Mammary epithelial cell (primary cell): ENCODE measurements at places on chromosomes 16 and 17.

- no peak for DNase-seq
These were observed 11.9 kb downstream of the IKZF3 start for GRCh38 chr17:39852239-39852638.

DNA sequence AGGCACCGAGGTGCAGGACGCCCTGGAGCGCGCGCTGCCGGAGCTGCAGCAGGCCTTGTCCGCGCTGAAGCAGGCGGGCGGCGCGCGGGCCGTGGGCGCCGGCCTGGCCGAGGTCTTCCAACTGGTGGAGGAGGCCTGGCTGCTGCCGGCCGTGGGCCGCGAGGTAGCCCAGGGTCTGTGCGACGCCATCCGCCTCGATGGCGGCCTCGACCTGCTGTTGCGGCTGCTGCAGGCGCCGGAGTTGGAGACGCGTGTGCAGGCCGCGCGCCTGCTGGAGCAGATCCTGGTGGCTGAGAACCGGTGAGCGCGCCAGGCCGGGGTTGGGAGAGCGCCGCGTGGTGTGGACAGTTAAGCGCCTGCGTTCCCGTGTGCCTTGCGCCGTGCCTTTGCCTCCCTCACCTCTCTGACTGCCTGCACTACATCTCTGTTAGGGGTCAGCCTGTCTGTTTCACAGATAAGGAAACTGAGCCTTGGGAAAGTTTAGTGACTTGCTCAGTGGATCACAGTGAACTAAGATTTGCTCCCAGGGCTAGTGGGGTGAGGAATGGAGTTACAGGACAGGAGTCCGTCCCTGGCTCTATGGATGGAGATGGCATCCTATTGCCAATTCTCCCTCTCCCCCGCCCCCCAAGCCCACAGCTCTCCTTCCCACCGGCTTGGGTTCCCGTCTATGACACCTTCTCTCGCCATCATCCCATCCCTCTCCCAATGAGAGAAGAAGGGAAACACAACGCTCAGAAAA is 880 bp downstream of the SARM1 start:
- no peak for DNase-seq

DNA sequence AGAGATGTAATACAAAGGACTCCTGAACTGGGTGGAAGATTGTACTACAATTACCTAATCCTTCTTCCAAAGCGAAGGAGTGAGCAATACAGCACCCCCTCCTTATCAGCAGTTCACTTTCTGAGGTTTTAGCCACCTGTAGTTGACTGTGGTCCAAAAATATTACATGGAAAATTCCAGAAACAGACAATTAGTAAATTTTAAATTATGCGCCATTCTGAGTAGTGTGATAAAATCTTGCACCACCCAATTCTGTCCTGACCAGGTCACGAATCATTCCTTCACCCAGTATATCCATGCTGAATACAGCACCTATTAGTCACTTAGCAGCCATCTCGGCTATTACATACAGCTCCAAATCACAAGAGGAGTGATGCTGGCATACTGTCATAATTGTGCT is 23.2 kb downstream of the VPS53 start:
- peak; percentile 93 for DNase-seq

DNA sequence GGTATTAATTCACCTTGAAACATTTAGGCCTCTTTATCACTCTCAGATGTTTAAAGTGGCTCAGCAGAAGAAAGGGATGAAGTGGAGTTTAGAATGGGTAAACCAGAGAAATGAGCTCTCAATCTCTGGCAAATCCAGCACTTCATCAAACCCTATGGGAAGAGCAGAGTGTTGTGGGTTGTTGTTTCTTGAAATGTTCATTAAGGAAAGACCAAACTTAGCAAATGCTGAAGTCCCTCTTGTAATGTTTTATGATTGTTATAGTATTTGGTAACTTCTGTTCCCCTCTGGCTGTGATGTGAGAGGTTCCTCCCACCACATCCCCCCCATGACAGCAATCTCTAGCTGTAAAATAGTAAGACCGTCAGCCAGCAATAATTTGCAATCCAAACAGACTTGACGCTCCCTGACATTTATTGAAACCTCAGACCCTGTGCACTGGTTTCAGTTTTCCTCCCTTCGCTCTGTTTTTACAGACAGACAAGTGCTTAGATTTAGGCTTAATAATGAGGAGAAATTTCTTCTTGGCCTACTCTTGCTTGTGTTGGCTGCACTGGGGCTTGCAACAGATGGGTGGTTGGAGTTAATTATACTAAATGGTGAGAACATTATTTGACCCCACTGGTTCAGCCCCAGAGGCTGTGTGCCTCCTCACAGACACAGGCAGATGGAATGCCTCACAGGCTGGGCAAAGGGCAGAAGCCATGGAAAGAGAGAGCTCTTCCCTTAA is 609.4 kb upstream of the SOX9 start:
- no peak for DNase-seq

- DNase-seq: no peak
These were observed 20.5 kb downstream of the SLC4A1 start for GRCh38 chr17:44247440-44247841.

- DNase-seq: no peak
These were observed 193.2 kb downstream of the RAB11FIP4 start for GRCh38 chr17:31584438-31585279.

GRCh38 chr17:6421700-6422604 is 13.0 kb downstream of the AIPL1 start:
- DNase-seq: peak; percentile 70

- DNase-seq: peak; percentile 61
These were observed at the start of gene STAT5B for GRCh38 chr17:42276359-42276608. STAT5B (minus strand) TSS chr17:42276391; CDS start chr17:42232127, 44,264 bp downstream.

DNA sequence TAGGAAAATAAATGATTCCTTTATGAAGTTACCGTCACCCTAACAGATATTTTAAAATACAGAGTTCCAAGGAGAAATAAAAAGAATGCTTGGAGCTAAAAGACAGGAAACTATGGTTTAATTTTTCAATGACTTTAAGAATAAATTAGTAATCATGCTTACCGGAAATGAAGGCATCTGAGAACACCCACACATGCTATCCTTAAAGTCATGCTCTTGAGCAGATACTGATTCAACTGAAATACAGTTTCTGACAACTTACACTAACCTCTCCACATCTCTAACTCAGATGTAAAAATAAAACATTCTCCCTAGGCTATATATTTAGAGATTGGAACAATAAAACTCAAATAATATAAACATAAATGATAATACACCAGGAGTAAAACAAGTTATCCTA is 7.8 kb downstream of the PSMD12 start:
- DNase-seq: no peak

GRCh38 chr17:71071837-71072236 is 902.5 kb downstream of the KCNJ2 start:
- peak; percentile 98 for DNase-seq

DNA sequence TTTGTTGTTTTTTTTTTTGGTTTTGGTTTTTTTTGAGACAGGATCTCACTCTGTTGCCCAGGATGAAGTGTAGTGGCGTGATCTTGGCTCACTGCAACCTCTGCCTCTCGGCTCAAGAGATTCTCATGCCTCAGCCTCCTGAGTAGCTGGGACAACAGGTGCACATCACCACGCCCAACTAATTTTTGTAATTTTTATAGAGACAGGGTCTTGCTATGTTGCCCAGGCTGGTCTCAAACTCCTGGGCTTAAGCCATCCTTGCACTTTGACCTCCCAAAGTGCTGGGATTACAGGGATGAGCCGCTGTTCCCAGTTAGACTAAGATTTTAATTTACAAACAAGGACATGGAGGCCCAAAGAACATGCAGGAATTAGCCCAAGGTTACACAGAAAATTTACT is 91.8 kb upstream of the NOL11 start:
- no peak for DNase-seq

DNA sequence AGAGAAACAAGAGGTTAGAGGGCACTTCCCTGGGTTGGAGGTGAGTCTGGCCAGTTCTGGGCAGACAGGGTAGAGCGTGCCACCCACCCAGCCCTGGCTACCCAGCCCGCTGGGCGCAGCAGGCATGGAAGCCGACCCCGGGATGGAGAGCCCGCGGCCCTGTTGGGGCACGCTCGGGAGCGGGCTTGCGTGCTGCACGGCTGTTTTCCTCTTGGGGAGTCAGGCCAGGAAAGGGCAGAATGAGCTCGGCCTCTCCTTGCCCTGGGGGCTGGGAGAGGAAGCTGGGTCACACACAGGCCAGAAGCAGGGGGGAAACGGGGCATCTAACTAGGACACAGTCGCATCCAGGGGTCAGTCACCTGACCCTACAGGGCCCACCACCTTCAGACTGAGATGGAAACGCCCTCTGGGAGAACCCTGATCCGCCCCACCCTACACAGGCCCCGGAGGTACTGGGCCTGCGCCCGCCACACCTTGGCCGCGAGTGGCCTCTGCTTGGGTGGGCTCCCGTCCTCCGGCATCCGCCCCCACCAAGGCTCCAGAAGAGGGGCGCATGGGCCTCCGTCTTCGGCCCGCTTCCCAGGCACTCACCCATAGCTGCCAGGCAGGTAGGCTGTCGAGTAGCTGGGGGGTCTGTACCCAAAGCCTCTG is 1.2 kb downstream of the SOX15 start:
- DNase-seq: peak; percentile 58

DNA sequence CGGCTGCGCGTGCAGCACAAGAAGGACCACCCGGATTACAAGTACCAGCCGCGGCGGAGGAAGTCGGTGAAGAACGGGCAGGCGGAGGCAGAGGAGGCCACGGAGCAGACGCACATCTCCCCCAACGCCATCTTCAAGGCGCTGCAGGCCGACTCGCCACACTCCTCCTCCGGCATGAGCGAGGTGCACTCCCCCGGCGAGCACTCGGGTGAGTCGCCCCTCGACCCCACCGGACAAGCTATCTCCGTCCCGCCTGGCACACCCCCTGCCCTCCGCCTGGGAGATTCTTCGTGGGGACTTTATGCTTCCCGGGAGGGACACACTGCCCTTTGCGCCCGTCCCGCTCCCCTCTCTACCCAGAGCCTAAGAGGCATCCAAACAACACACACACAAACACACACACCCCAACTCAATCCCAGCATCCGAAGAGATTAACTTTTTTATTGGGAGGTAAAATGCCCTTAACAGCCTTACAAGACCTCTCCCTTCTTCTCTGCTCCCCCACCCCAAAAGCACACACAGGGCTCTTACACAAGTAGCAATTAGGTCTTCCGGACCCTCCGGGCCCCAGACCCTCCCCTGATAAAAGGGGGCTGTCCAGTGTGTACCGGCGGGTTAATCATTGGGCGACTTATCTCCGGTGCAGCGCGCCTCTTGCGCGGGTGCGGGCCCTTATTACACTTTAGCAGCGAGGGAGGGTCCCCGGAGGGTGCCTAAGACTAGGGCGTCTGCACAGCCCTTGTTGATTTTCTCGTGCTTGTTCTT is 2.1 kb downstream of the SOX9 start:
- DNase-seq: peak; percentile 51

DNA sequence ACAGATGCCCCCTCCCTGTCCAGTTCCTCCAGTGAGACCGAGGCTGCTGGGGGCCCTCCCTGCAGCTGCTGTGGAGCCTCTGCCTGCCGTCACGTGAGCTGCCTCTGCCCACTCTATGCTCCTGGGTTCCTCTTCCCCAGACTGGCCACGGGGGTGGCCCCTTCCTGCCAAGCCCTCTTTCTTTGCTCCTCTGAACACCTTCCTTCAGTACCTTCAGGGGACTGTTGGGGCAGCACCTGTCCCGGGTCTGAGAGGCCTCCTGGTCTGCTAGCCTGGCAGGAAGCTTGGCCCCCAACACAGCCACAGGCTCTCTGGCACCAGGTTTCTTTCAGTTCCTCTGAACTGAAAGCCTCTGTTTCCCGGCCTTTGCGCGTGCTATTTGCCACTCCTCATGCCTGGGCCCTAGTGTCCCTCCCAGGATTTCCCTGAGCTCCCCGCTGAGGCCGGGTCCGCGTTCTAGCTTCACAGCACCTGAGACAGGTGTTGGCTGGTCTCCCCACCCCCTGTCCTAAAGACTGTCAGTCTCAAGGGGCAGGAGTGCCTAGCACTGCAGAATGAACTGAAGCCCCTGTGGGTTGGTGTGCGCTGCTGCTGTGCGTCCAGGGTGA is 6.6 kb upstream of the ATP6V0C start:
- DNase-seq: no peak

DNA sequence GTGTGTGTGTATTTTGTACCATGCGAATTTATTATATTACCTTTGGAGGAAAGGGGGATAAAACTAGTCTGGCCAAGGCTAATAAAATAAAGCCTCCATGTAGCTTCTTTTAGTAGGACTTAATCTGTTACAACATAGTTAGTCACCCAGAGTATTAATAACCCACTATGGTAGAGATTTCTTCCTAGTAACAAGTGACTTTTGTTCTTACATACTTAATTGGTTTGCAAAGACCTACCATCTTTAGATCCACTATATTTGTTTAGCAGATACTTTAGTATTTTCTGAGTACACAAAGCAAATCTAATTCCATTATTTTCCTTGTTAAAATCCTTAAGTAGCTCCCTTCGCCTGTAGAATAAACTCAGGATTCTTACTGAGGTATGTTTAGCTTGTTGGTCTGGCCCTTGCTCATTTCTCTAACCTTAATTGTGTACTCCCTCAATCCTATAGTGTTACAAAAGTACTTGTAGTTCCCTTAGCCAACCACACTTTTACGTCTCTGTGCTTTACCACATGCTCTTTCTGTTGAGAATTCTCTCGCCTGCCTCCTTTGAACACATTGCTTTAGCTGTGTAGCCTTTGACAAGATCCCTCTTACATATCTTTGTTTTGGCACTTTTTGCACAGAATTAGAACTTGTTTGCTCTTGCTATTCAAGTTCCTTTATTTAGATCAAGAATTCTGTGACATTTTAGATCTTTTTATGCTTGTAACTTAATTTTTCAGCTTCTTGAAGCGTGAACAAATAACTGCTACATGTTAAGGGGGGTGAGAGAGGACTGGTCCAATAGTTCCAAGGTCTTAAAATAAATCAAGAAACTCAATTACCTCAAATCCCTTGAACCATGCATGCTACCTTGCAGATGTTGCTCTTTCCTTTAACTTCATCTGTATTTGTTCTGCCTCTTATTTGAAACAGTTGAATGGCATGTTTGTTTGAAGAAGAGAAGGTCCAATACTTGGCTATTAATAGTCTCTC is 23.8 kb downstream of the CLTC start:
- peak; percentile 47 for DNase-seq

GRCh38 chr17:58051468-58051867 is 31.8 kb upstream of the DYNLL2 start:
- no peak for DNase-seq

- DNase-seq: peak; percentile 64
These were observed 16.6 kb downstream of the KRT12 start for GRCh38 chr17:40850293-40850972.

DNA sequence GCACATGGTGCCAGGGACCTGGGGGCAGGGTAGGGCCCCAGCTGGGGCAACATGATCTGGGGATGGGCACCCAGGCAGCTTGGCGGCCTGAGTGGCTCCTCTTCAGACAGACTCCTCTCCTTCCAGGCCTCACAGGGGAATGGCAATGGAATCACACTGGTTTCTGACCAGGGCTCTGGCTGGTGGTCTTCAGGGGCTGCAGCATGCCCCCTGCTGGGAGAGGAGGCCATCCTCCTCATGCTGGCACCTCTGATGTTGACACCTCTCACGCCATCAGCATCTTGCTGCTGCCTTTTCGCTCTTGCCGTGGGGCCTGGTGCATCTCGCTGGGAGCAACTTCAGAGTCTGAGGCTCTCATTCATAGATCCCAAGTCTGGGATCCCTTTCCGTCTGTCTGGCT is 11.2 kb upstream of the GFOD2 start:
- no peak for DNase-seq
